ENCODE measurements at places on chromosomes 7 and 10.

DNA sequence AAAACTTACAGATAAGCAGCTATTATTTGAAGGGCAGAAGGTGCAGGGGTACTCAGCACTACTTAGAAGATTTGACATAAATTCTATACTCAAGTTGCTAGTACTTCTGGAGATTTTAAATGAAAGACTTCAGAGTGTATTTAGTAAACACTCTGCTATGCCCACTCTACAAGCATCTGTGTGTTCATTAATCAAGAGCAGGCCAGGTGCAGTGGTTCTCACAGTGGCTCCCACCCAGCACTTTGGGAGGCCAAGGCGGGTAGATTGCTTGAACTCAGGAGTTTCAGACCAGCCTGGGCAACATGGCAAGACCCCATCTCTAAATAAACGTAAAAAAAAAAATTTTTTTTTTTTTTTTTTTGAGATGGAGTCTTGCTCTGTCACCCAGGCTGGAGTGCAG is 38.9 kb upstream of the TOMM7 start:
- no peak for DNase-seq

DNA sequence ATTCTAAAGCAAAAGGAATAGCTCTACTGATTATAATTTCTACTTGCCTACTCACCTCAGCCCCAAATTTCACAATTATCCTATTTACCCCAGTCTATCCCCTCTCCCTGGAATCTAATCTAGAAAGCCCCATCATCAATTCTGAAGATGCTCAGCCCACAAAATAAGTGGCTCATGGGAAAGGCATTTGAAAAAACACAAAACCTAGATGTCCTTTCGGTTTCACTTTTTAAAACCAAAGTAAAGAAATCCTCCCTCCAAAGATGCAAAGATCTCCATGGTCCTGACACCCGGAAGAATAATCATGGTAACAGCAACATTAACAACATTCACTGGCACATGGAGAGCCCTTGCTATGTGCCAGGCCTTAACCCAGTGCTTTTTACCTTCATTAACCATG is 224.8 kb downstream of the FGFR2 start:
- no peak for DNase-seq

GRCh38 chr7:43645699-43646226 is 62.9 kb downstream of the STK17A start:
- no peak for DNase-seq

- DNase-seq = no peak
Observed at GRCh38 chr7:133290676-133291333, 37.9 kb downstream of the EXOC4 start.

DNA sequence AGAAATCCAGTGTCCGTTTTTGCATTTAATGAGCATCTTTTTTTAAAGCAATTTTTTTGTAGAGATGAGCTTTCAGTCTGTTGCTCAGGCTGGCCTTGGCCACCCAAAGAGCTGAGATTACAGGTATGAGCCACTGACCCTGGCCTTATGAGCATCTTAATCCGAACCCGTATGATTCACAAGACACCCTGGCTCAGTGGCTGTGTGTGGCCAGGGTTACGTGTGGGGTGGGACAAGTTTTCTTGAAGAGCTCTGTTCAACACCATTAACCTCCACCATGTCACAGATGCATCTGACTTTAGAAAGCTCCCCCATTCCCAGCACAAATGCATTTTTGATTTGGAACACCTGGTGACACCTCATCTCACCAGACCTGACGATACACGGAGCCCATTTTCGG is 166.5 kb upstream of the PITRM1 start:
- DNase-seq = no peak

- no peak for DNase-seq
Observed at GRCh38 chr10:100879741-100880360, 32.9 kb upstream of the SLF2 start.

- no peak for DNase-seq
Observed at GRCh38 chr10:114607358-114607998, 50.6 kb downstream of the ABLIM1 start.

- no peak for DNase-seq
Observed at GRCh38 chr10:30083934-30084333, 24.5 kb upstream of the JCAD start.

DNA sequence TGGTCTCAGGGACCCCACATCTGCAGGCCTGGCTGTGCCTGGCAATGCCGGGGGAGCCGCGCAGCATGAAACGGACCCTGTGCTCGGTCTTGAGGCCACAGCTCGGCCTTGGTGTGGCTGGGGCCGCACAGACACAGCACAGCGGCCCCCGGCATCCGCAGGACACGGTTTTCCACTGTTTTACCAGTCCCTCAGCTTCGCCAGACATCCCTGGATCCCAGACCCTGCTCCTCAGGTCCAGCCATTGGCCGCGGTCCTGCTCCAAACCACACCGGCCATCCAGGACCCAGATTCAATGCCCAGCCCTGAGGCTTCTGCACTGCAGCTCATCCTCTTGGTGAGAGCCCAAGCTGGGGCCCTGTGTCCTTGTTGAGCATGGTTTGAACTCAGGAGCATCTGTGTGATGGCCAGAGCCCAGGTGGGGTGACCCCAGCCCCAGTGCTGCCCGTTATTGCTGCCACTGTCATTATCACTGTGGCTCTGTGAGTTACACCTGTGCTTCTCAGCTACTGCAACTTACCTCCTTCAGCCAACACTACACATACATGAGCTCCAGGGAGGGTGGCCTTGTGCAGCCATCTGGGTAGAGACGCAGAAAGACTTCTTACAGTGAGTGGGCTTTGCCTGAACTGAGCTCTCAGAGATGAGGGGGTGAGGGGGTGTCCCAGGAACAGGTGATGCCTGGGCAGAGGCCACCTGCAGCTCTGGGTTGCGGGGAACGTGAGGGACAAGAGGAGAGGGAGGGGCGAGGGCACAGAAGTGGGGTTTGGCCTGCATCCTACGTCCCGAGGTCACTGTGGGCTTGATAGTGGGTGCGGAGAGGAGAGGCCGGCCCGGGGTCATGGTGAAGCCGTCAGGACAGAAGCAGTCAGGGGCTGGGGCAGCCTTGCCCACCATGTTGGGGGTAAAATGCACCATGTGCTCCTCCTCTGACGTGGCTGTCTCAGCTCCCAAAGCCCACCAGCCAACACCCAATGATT is 567.6 kb downstream of the PTPRN2 start:
- no peak for DNase-seq

DNA sequence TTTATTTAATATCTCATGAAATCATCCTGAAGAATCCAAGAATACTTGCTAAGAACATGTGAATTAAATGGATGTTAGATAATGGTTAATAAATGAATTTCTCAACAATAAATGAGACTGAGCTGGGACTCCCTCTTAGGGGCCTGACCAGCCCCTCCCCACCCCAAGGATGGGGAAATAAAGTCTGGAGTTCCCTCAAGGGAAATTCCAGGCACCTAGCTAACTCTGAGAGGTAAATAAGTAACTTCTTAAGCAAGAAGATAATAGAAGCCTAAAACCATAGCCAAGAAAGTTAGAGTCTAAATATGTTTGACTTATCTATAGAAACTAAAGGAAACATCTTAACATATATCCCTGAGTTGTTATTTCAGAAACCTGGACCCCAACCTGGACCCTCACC is 32.2 kb upstream of the PPP1R9A start:
- no peak for DNase-seq

- no peak for DNase-seq
Observed at GRCh38 chr7:2433713-2434550, 30.5 kb downstream of the CHST12 start.

GRCh38 chr10:106997721-106998120 is 166.8 kb downstream of the SORCS1 start:
- DNase-seq = no peak

Data from stimulated activated CD4-positive, alpha-beta T cell treated with anti-CD3 and anti-CD28 coated beads, Interleukin-15, amount 100 ng/mL, for 1 hour (primary cell).